ENCODE measurements at places on chromosomes 4 and X. TPM values are rescaled to one million over a fixed set of nuclear protein-coding genes. Genes with fewer than 3 reads are reported as not detected.
A peak's percentile ranks its signal among the peaks of the same experiment; 100 is the strongest.

- no peak for ATAC-seq
Measured at GRCh38 chr4:187179086-187180058, 455.7 kb upstream of the FAT1 start.

- ATAC-seq = no peak
Measured at GRCh38 chr4:13102092-13102742, 381.9 kb downstream of the RAB28 start.

- peak; percentile 54 for ATAC-seq
Measured at GRCh38 chrX:103356858-103357257, 552 bp downstream of the TCEAL9 start.

GRCh38 chr4:140710908-140711622 lies 45.1 kb downstream of the TBC1D9 start:
- ATAC-seq = no peak

GRCh38 chrX:95350774-95351488 lies 1333.7 kb upstream of the DIAPH2 start:
- ATAC-seq = no peak

DNA sequence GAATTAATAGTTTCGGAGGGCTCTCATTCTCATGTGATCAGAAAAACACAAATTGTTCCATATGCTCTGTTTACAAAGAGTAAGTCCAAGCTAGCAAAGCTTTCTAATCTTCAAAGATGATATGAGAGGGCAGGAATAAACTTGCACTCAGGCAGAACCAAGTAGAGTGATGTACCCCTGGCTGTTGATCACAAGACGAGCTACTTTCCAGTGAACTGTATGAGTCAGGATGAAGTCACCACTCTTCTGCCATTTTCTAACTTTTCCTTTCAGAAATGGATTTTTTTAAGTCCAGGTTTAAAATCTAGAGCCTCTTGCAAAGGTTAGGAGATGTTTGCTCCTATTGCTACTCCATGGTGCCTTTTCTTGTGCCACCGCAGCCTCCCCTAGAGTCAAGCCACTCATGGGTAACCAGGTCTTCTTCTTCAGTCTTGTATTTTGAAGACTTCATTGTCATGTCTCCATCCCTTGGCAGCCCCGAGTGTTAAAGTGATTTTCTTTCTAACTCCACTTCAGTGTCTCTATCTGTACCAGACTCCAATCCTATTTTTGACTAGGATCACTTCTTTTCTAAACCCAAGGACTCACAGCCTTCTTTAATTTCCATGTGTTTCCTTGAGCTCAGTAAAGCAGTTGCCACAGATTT lies 171.9 kb upstream of the GALNT7 start:
- no peak for ATAC-seq

DNA sequence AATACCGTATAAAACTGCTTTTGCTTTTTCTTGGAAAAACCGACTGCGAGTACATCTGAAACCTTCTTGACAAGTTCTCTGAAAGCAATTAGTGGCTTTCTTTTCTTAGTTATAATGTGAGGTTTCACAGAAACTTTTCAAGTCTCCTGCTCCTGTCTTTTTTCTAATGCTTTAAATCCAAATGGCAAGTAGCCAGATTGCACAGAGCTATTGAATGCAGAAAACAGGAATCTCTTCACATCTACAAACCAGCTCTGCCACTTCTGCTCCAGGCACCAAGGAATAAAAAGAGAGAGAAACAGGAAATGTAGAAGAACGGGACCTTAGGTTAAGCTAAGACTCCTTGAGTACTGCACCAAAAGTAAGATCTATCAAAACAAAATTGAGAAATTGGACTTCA lies 267.3 kb upstream of the TET2 start:
- no peak for ATAC-seq

GRCh38 chr4:110617646-110618580 lies 5.0 kb downstream of the PITX2 start:
- ATAC-seq = peak; percentile 35

- ATAC-seq = no peak
Measured at GRCh38 chrX:37759878-37760418, 19.9 kb upstream of the CYBB start.

DNA sequence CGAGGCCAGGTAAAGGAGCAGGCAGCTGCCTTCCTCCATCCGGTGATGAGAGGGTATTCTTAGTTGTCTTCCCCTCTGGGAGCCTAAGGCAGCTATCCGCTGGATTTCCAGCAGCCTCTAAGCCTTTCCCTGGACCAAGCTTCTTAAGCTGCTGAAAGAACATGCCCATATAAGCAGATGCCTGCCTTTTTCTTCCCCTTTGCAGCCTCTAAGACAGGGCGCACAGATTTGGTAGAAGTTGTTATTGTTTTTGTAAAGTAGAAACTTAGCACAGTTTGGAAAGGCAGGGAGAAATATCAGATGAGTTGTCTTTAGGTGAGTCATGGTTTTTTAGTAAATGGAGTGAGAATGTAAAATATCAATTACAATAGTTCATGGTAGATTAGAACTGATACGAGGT lies 210.8 kb downstream of the ARHGAP10 start:
- ATAC-seq = no peak

- no peak for ATAC-seq
Measured at GRCh38 chr4:165481053-165481835, 102.4 kb downstream of the CPE start.

GRCh38 chr4:26812049-26812714 lies 48.5 kb upstream of the STIM2 start:
- peak; percentile 42 for ATAC-seq

KLHL4 gene
- 2.3 TPM for total RNA-seq

H2BW2 gene
- not detected for total RNA-seq
